ENCODE measurements at places on chromosomes 5 and 9.

DNA sequence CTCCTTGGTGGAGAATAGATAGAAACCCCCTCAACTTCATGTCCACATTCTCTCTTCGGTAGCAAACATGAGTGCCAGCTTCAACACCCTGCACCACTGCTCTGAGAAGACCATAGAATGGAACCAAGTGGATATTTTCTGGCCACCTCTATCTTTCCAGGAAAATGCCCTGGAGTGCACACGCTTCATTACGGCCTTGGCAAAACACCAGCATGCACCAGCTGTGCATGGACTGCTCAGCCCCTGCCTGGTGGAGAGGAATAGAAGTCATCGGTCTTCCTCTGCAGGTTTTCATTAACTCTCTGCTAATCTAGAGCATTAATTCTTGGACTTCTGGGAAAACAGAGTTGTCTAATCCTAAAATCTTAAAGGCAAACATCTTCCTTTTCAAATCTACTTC, 211.6 kb upstream of the TMEM161B start:
- no peak for DNase-seq

GRCh38 chr9:108053555-108054061, 564.0 kb upstream of the KLF4 start:
- DNase-seq, result no peak

GRCh38 chr5:34991486-34992238, 56.1 kb downstream of the AGXT2 start:
- no peak for DNase-seq

- peak; percentile 48 for DNase-seq
Measured at GRCh38 chr5:132476876-132477781, 13.4 kb downstream of the IRF1 start.

- no peak for DNase-seq
Measured at GRCh38 chr5:131084436-131084835, 80.6 kb downstream of the HINT1 start.

DNA sequence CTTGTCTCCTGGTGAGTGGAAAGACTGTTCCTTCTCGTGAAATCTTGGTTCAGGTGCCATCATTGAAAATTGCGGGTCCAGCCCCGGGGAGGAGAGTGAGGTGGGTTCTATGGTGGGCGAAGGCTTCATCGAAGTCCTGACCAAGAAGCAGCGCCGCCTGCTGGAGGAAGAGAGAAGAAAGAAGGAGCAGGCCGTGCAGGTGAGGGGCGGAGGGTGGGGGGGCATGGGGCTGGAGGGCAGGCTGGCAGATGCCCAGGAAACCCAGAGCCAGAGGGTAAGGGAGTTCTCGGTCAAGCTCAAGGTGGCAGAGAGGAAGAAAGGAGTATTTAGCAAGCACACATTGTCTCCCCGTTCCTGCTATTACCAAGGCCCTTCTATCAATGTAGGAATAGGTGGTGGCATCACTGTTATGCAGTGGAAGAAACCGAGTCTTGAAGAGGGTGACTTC, 24.3 kb upstream of the POMT1 start:
- peak; percentile 83 for DNase-seq

All from activated CD8-positive, alpha-beta memory T cell treated with anti-CD3 and anti-CD28 coated beads, Interleukin-2, amount 50 U/mL, for 48 hours (primary cell).